Liver (tissue), 10 donors: ENCODE measurements at places on chromosomes 7 and 10. TPM values are rescaled to one million over a fixed set of nuclear protein-coding genes. Genes with fewer than 3 reads are reported as not detected.

Gene TRPV5
- polyA plus RNA-seq: not detected

Gene RBM20
- 0.03 TPM for polyA plus RNA-seq

Gene OLAH
- 0.25 TPM for polyA plus RNA-seq

Gene C10orf105
- 0.07 TPM for polyA plus RNA-seq

Gene GSAP
- 30.9 TPM for polyA plus RNA-seq

Gene LIMK1
- 0.63 TPM for polyA plus RNA-seq

Gene VDAC2
- 58.9 TPM for polyA plus RNA-seq

Gene TAS2R4
- polyA plus RNA-seq: not detected

Gene SLC18A3
- not detected for polyA plus RNA-seq

Gene BLNK
- 9.9 TPM for polyA plus RNA-seq

Gene UCMA
- not detected for polyA plus RNA-seq

Gene AIFM2
- polyA plus RNA-seq: 9.8 TPM

Gene NOBOX
- not detected for polyA plus RNA-seq

Gene CALHM1
- not detected for polyA plus RNA-seq

Gene CUEDC2
- 33.6 TPM for polyA plus RNA-seq

Gene ADAM8
- 2.0 TPM for polyA plus RNA-seq

Gene HABP2
- polyA plus RNA-seq: 109 TPM

Gene SEC61G
- 179 TPM for polyA plus RNA-seq

Gene CLIP2
- 1.4 TPM for polyA plus RNA-seq

Gene PRPF18
- 14.7 TPM for polyA plus RNA-seq

Gene PLEKHS1
- polyA plus RNA-seq: not detected

Gene BAZ1B
- polyA plus RNA-seq: 8.6 TPM

Gene ALOX5
- polyA plus RNA-seq: 2.9 TPM

Gene FASTK
- polyA plus RNA-seq: 53.4 TPM

Gene TLL2
- polyA plus RNA-seq: 0.06 TPM

Gene PRKAG2
- polyA plus RNA-seq: 22.2 TPM

Gene TASOR2
- polyA plus RNA-seq: 9.5 TPM

Gene CFAP70
- polyA plus RNA-seq: 0.61 TPM

Gene HOXA1
- 0.17 TPM for polyA plus RNA-seq

Gene TMEM196
- not detected for polyA plus RNA-seq

Gene SFXN2
- 17.4 TPM for polyA plus RNA-seq

Gene HYCC1
- 6.0 TPM for polyA plus RNA-seq

Gene GPRIN2
- not detected for polyA plus RNA-seq

Gene TMEM270
- 0.09 TPM for polyA plus RNA-seq

Gene GNGT1
- polyA plus RNA-seq: not detected

Gene CYP3A4
- 440 TPM for polyA plus RNA-seq

Gene ECHS1
- polyA plus RNA-seq: 849 TPM

Gene OIT3
- polyA plus RNA-seq: 19.0 TPM

Gene HOGA1
- polyA plus RNA-seq: 31.4 TPM

Gene IFIT2
- 5.0 TPM for polyA plus RNA-seq
